ENCODE measurements at places on chromosomes 5 and 9.

DNA sequence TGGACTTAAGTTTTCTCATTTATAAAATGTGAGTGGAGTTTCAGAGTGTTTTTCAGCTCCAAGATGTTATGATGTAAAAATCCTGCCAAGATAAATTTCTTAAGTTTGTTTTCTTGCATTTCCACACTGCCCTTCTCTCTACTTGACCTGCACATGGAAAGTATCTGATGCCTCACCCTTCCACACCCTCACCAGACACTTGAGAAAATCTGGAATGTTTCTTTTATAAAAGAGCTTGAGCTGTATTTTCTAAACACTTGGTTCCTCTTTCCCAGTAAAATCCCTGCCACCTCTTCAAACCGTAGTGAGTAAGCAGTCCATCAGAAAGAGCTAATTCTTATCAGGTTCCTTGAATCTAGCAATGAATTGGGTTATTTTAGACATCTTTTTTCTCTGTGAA, 42.9 kb downstream of the FOXD1 start:
- no peak for DNase-seq

- DNase-seq = no peak
Observed at GRCh38 chr5:128965011-128965637, at the start of gene SLC27A6. Gene SLC27A6 (plus strand): TSS chr5:128965488. CDS start chr5:128966138, 650 bp downstream.

DNA sequence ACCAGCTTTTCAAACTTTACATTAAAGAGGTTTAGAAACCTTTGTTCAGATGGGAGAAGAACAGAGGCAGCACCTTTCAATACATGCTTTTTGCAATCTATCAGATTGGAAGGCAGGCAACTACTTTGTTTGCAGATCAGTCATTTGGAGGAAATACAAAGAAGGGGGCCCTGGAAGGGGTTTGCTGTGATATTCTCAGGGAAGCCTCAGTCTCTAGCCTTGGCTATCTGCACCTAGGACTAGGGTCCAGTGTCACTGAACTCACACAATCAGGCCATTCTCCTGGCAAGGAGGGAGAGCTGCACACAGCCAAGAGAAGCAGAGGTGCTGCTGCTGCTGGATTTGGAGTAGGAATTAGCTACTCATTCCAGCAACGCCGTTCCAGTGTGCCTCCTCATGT, 79.5 kb downstream of the CRB2 start:
- DNase-seq = no peak

- no peak for DNase-seq
Observed at GRCh38 chr9:130532426-130533080, 46.8 kb upstream of the FUBP3 start.

GRCh38 chr9:99079542-99079941, 25.4 kb upstream of the TGFBR1 start:
- no peak for DNase-seq

DNA sequence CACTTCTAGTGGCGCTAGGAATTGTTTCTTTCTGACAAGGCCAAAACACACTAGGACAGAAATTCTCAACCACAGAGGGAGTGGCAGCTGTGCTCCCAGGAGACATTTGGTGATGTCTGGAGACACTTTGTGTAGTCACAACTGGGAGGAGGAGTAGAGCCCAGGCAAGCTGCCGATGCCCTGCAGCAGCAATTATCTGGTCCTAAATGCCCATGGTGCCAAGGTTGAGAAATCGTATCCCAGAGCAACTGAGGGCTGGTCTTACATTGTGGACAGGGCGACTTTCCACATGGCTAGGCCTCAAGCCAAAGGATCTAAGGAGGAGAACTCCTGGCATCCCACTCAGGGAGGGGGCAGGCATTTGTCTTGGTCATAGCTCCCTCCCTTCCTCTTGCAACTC, 259.9 kb downstream of the GADD45G start:
- no peak for DNase-seq

GRCh38 chr9:13163287-13163686, 116.2 kb downstream of the MPDZ start:
- no peak for DNase-seq

- no peak for DNase-seq
Observed at GRCh38 chr9:112028242-112029221, 131.9 kb downstream of the UGCG start.

GRCh38 chr9:18806232-18807080, 226.6 kb downstream of the SAXO1 start:
- no peak for DNase-seq

DNA sequence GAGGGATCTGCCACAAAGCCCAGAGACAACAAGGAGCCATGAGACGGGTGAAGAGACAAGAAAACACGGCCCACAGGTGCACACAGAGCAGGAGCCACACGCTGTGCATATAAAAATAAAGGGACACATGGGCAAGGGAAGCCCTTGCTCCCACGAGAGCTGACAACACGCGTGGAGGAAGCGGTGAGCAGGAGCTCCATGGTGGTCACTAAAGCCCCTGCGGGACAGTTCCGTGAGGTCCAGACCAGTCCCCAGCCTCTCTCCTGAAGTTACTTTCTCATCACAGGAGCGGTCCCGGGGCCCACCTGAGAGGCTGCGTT, 90.7 kb downstream of the CAMSAP1 start:
- no peak for DNase-seq
